ENCODE measurements at places on chromosomes 4 and X. TPM values are rescaled to one million over a fixed set of nuclear protein-coding genes. Genes with fewer than 3 reads are reported as not detected.

- no peaks in the 10 kb centered on the region for H3K36me3 ChIP-seq
- H3K4me1 ChIP-seq, result peaks cover 7% of the 10 kb centered on the region
- no peak overlapping the region for H3K4me3 ChIP-seq
- H3K27ac ChIP-seq, result no peak overlapping the region
- H3K27me3 ChIP-seq, result peaks cover 4% of the 10 kb centered on the region
These were observed 1.8 kb downstream of the BGN start for GRCh38 chrX:153496590-153496959.

- H3K4me1 ChIP-seq, result no peaks in the 10 kb centered on the region
- H3K27me3 ChIP-seq, result peaks cover 3% of the 10 kb centered on the region
- H3K4me3 ChIP-seq, result no peak overlapping the region
- DNase-seq, result no peak
- no peak overlapping the region for H3K27ac ChIP-seq
These were observed 90.7 kb upstream of the DCLK2 start for GRCh38 chr4:149987330-149988086.

GRCh38 chr4:159035570-159035969 lies 67.3 kb upstream of the RAPGEF2 start:
- no peak overlapping the region for H3K4me3 ChIP-seq
- no peaks in the 10 kb centered on the region for H3K4me1 ChIP-seq
- no peak for DNase-seq

GRCh38 chr4:64341711-64342110 lies 67.5 kb downstream of the TECRL start:
- no peaks in the 10 kb centered on the region for H3K4me1 ChIP-seq
- DNase-seq, result no peak
- H3K4me3 ChIP-seq, result no peak overlapping the region
- H3K27me3 ChIP-seq, result no peaks in the 10 kb centered on the region
- no peaks in the 10 kb centered on the region for H3K36me3 ChIP-seq

DNA sequence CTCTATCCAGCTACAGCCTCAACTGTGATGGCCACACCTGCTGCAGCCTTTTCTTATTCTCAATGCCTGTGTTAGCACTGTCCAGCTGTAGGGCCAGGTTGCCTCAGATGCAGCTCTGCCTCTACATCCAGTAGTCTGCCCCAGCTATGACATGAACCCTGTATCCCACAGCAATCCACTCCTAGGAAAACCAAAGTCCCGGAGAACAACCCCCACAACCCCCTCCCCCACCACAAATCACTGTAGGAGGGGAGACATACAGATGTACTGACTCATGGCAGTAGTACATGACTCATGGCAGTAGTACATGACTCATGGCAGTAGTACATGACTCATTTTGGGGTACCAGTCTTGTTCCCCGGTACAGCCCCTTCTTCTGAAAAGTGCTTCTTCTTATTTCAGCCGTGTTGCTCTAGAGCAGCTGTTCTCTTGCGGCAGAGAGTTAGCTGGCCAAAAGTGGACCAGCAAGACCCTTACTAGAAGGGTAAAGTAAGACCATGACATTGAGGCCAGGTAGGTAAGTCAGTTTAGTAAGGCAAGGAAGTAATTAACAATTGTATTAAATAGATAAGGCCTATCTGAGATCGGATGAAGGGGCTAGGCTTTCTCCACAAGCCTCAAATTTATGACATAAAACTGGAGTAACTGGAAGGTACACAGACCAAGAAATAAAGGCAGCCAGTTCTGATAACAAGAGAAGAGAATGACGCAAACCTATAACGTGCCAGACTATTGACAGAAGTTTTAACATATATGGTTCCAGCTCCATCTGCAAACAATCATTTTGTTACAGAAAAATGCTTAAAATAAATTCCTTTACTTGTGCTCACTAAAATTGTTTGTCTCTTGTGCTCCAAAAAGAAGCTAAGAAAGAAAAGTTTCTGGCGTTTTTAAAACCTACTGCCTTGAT lies 221.4 kb downstream of the TACR3 start:
- H3K4me1 ChIP-seq, result no peaks in the 10 kb centered on the region
- H3K4me3 ChIP-seq, result no peak overlapping the region
- DNase-seq, result no peak
- H3K36me3 ChIP-seq, result no peaks in the 10 kb centered on the region
- H3K27me3 ChIP-seq, result no peaks in the 10 kb centered on the region
- no peak overlapping the region for H3K27ac ChIP-seq

- no peak overlapping the region for H3K27ac ChIP-seq
- no peak overlapping the region for H3K4me3 ChIP-seq
- H3K36me3 ChIP-seq, result no peaks in the 10 kb centered on the region
- no peaks in the 10 kb centered on the region for H3K27me3 ChIP-seq
- H3K4me1 ChIP-seq, result peaks cover 35% of the 10 kb centered on the region
- no peak for DNase-seq
These were observed 165.1 kb downstream of the VSIG4 start for GRCh38 chrX:65874765-65875164.

GRCh38 chr4:1168191-1169101 lies 3.9 kb downstream of the SPON2 start:
- H3K4me3 ChIP-seq, result peak overlapping the region; percentile 87
- H3K27ac ChIP-seq, result no peak overlapping the region
- H3K4me1 ChIP-seq, result peaks cover 38% of the 10 kb centered on the region
- H3K27me3 ChIP-seq, result peaks cover 14% of the 10 kb centered on the region
- no peak for DNase-seq

DNA sequence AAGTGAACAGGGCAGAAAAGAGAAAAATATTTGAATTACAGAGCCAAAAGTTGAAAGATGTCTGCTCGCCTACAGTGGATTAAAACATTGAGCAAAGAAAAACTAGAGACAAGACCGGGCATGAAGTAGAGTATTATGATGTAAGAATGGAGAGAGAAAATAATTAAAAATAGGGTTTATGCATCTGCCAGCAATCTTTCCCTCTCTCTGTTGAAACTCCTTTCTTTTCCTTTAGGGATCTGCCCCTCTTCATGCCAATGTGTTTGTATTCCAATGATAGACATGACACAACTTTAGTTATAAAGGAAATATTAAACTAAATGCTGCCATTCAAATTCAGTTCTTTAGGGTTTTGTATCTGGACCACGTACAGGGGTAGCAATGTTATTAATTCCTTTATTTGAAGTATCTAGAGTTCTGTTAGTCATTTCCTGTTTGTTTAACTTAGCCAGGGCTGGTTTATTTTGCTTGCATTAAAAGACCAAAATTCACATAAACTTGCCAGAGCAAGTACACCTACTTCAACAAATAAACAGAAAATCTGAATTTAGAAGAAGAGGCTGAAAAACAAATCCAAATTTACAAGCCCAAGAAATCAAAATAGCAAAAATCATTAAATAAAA lies 202.6 kb downstream of the SPOCK3 start:
- H3K4me3 ChIP-seq, result no peak overlapping the region
- no peaks in the 10 kb centered on the region for H3K4me1 ChIP-seq
- no peak for DNase-seq

DNA sequence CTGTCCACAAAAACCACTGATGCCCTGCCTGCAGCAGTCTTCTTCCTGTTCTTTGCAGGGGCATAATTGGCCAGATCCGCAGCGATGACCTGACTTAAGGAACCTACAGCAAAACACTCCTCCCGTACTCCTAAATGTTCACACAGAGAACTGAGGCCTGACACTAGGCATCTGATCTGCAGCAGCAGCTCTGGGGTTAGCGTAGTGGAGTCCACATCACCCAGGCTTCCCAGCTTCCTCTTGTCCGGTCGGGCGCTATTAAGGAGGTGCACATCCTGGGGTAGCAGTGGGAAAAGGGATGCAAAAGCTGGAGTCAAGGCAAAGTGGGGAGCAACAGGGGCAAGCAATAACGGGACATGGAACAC lies 758 bp downstream of the SCFD2 start:
- peaks cover 5% of the 10 kb centered on the region for H3K27me3 ChIP-seq
- peak overlapping the region; percentile 96 for H3K27ac ChIP-seq
- peaks cover 5% of the 10 kb centered on the region for H3K36me3 ChIP-seq
- no peak for DNase-seq

- DNase-seq, result no peak
- no peak overlapping the region for H3K27ac ChIP-seq
- peaks cover under 1% of the 10 kb centered on the region for H3K4me1 ChIP-seq
- H3K36me3 ChIP-seq, result no peaks in the 10 kb centered on the region
- H3K4me3 ChIP-seq, result no peak overlapping the region
These were observed 27.3 kb downstream of the ACSL1 start for GRCh38 chr4:184798504-184798903.

DNA sequence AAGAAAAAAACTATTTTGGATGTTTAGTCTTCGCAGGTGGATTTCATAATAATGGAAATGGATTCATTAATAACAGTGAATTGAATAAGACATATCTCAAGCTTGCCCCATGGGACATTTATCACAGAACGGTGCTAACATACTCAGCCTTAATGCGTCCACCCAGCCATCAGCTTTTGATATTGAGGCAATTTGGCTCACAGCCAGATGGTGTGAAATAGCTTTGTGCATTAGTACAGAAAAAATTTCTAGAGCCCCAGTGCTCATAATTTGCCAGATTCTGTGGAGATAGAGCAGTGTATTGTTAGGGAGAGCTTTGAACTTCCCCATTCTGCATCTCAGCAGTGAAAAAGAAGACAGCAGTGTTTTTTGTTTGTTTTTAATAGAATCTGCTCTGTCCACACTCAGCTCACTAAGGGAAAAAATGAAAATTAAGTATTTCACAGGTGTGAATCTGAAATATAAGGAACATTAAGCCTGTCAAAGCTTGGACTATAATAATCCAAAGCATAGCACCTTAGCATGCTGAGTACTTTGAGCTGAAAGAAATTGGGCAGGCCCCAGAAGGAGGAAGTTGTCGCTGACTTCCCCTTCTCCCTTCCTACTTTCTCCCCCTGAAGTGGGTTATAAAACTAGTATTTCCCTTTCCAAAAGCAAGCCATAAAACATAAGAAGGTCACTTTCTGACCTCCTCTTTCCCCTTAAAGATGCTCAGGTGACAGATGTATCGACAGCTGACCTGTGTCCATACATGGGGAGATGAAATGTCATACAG lies 295.8 kb downstream of the MAGEB5 start:
- no peaks in the 10 kb centered on the region for H3K27me3 ChIP-seq
- H3K4me3 ChIP-seq, result no peak overlapping the region
- H3K36me3 ChIP-seq, result no peaks in the 10 kb centered on the region
- H3K4me1 ChIP-seq, result no peaks in the 10 kb centered on the region
- no peak overlapping the region for H3K27ac ChIP-seq

- H3K27ac ChIP-seq, result no peak overlapping the region
- H3K4me3 ChIP-seq, result peak overlapping the region; percentile 47
- DNase-seq, result no peak
- no peaks in the 10 kb centered on the region for H3K36me3 ChIP-seq
- peaks cover 18% of the 10 kb centered on the region for H3K4me1 ChIP-seq
These were observed 167.8 kb downstream of the AFAP1 start for GRCh38 chr4:7771541-7772507.

DNA sequence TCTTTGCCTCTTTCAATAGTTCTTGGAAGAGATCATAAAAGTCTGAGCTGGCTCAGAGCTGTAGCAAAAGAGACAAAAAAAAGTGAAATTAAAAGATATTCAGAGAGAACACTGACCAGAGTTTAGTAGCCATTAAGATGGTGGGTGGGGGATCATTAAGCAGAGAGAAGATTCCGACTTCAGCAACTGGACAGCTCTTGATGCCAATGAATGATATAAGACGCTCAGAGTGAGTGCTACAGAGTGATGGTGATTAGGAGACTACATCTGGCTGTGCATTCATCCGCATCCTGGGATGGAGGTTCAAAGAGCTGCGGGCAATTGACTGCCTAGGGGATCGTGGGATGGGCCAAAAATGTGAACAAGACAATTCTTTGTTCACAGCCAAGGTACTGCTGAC lies 178.5 kb downstream of the PACRGL start:
- peaks cover 2% of the 10 kb centered on the region for H3K27me3 ChIP-seq
- H3K4me3 ChIP-seq, result no peak overlapping the region
- H3K4me1 ChIP-seq, result peaks cover under 1% of the 10 kb centered on the region
- DNase-seq, result no peak
- H3K36me3 ChIP-seq, result no peaks in the 10 kb centered on the region
- H3K27ac ChIP-seq, result no peak overlapping the region

- no peak overlapping the region for H3K27ac ChIP-seq
- peaks cover 6% of the 10 kb centered on the region for H3K36me3 ChIP-seq
- no peaks in the 10 kb centered on the region for H3K27me3 ChIP-seq
These were observed 66.9 kb upstream of the PROM1 start for GRCh38 chr4:16150716-16151115.

GRCh38 chr4:82903737-82904136 lies 3.2 kb downstream of the THAP9 start:
- H3K27me3 ChIP-seq, result no peaks in the 10 kb centered on the region
- H3K27ac ChIP-seq, result no peak overlapping the region
- H3K4me3 ChIP-seq, result no peak overlapping the region
- DNase-seq, result no peak

GRCh38 chr4:145988628-145989027 lies 50.0 kb upstream of the ZNF827 start:
- no peak overlapping the region for H3K27ac ChIP-seq
- no peaks in the 10 kb centered on the region for H3K4me1 ChIP-seq
- DNase-seq, result no peak
- no peak overlapping the region for H3K4me3 ChIP-seq
- H3K27me3 ChIP-seq, result no peaks in the 10 kb centered on the region

- no peak overlapping the region for H3K4me3 ChIP-seq
- H3K27ac ChIP-seq, result no peak overlapping the region
- DNase-seq, result no peak
- peaks cover 2% of the 10 kb centered on the region for H3K27me3 ChIP-seq
- H3K4me1 ChIP-seq, result no peaks in the 10 kb centered on the region
These were observed 110.1 kb downstream of the GBA3 start for GRCh38 chr4:22802876-22803275.

- DNase-seq, result no peak
- H3K27ac ChIP-seq, result no peak overlapping the region
- H3K27me3 ChIP-seq, result no peaks in the 10 kb centered on the region
These were observed 35.6 kb downstream of the NFKB1 start for GRCh38 chr4:102536768-102537167.

GRCh38 chr4:127622921-127623796 lies 9.6 kb upstream of the INTU start:
- peak overlapping the region; percentile 63 for H3K4me3 ChIP-seq
- H3K36me3 ChIP-seq, result peaks cover 6% of the 10 kb centered on the region
- DNase-seq, result no peak
- no peak overlapping the region for H3K27ac ChIP-seq
- H3K4me1 ChIP-seq, result peaks cover 5% of the 10 kb centered on the region

- no peaks in the 10 kb centered on the region for H3K36me3 ChIP-seq
- no peaks in the 10 kb centered on the region for H3K27me3 ChIP-seq
- H3K4me1 ChIP-seq, result no peaks in the 10 kb centered on the region
- H3K4me3 ChIP-seq, result no peak overlapping the region
- no peak for DNase-seq
These were observed 23.3 kb downstream of the F8A3 start for GRCh38 chrX:155434906-155435743.

DNA sequence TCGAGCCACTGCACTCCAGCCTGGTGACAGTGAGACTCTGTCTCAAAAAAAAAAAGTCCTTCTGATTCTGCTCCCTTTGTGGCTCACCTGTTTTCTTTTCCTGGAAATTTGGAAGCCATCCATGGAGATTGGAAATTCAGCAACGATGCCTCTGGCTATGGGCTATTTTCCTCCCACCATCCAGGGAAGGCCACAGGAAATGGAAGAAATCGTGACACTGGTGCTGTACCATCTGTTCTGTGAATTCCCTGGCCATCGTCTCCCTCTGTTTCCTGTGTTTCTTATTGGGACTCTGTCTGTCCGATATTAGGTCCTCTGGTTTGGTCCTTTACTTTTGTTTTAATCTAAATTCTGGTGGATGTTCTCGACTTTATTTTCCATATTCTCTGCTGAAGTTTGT lies 29.4 kb upstream of the ADRA2C start:
- DNase-seq, result no peak
- H3K27me3 ChIP-seq, result peaks cover 2% of the 10 kb centered on the region
- no peak overlapping the region for H3K4me3 ChIP-seq
- no peaks in the 10 kb centered on the region for H3K36me3 ChIP-seq

CDKL5 gene
- 5.5 TPM for total RNA-seq

CCDC158 gene
- not detected for total RNA-seq

MAGEA4 gene
- not detected for total RNA-seq

HAUS3 gene
- 30.1 TPM for total RNA-seq

PNMA6A gene
- 0.55 TPM for total RNA-seq

KIT gene
- total RNA-seq, result not detected

PCDH19 gene
- total RNA-seq, result not detected

NUDT11 gene
- total RNA-seq, result 2.0 TPM

ZBTB33 gene
- total RNA-seq, result 34.4 TPM

Measured in naive thymus-derived CD8-positive, alpha-beta T cell (primary cell).